Central memory CD8-positive, alpha-beta T cell (primary cell): ENCODE measurements at places on chromosomes 13 and 19.

GRCh38 chr13:37598597-37598996, at the start of gene POSTN:
TSS of gene POSTN (minus strand) at chr13:37598768. CDS start at chr13:37598726, 42 bp downstream.
- no peak within 1 kb of the TSS for H3K4me3 ChIP-seq
- no peaks in the 10 kb centered on the region for H3K36me3 ChIP-seq
- DNase-seq = no peak
- no peak within 1 kb of the TSS for H3K27ac ChIP-seq
- H3K4me1 ChIP-seq = no peaks in the 10 kb centered on the region

GRCh38 chr19:43478323-43478722, 12.9 kb upstream of the LYPD3 start:
- peaks cover 15% of the 10 kb centered on the region for H3K4me1 ChIP-seq
- H3K27ac ChIP-seq = peak overlapping the region; percentile 29
- DNase-seq = no peak
- no peaks in the 10 kb centered on the region for H3K27me3 ChIP-seq
- no peak overlapping the region for H3K4me3 ChIP-seq

DNA sequence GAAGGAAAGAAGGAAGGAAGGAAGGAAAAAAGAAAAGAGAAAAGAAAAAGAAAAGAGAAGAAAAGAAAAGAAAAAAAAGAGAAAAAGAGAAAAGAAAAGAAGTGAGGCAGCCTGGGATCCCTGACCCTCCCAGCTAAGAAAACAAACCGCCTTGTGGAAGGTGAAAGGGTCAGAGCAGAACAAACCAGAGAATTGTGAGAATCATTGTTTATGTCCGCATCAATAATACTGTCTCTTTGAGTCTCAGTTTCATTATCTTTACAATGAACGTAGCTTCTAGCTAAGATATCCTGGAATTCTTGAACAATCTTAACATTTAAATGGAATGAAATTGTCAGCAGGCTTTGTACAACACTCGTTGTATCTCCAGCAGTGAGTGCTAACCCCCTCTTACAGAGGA, 66.4 kb upstream of the SERP2 start:
- H3K27me3 ChIP-seq = peaks cover 27% of the 10 kb centered on the region
- DNase-seq = no peak
- no peak overlapping the region for H3K27ac ChIP-seq
- H3K4me3 ChIP-seq = no peak overlapping the region

DNA sequence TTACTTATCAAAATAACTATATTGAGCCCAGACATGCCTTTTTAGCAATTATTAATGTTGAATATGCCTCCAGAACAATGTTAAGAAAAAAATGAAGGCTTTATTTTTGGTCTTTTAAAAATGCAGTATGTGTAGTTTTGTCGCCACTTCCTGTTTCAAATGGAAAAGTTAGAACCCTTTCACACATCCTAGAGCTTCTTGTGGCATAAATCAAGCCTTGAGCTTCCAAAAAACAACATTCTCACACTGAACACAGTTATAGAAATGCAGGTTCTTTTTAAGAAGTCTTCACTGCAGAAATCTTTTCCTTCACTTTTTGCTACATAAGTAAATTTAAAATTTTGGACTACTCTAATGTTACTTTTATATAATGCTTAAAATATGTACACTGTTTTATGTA, 108.7 kb downstream of the ESD start:
- peaks cover 13% of the 10 kb centered on the region for H3K36me3 ChIP-seq
- no peak for DNase-seq
- no peak overlapping the region for H3K4me3 ChIP-seq
- no peaks in the 10 kb centered on the region for H3K27me3 ChIP-seq
- no peak overlapping the region for H3K27ac ChIP-seq

DNA sequence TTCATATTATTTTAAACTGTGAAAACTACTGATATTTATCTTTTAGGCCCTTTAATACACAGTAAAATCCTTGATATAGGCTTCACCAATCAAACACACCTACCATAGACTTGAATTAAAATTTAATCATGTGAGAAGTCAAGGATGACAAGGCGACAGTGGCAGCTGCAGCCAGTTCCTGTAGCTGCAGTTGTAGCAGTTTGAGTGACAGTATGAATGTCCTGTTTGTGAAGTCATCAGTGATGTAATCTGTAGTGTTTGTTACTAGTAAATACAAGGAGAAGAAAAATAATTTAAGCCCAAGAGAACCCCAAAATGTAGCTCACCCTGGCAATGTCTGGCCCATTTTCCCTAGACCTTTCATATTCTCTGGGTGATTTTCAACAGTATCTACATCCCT, 897.0 kb downstream of the SLITRK6 start:
- H3K27ac ChIP-seq = no peak overlapping the region
- no peaks in the 10 kb centered on the region for H3K4me1 ChIP-seq
- no peak overlapping the region for H3K4me3 ChIP-seq
- H3K36me3 ChIP-seq = peaks cover 1% of the 10 kb centered on the region

DNA sequence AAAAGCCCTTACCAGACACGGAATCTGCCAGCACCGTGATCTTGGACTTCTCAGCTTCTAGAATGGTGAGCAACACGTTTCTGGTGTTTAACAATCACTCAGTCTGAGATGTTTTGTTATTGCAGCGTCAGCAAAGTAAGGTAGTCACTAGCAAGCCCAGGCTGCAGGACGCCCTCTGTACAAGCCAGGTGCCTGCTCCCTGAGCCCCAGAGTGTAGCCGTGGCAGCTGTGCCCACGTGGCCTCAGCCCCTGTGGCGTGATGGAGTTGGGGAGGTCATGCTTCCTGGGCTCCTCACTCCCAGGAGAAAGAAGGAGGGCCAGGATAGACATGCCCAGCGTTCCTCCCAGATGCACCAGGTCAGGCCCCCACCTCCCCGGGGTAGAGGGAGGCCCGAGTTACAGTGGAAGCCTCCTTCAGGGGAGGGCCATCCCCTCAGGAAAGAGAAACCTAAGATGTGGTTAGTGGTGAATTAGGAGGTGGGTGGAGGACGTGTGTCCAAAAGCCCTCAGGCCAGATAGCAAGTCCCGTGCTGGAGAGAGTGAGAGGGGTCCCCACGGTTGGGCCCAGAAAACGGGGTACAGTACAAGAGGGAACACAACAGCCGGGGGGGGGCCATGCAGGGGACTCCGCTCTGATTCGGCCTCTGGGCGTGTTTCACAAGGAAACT, 169.6 kb upstream of the SOX1 start:
- H3K27ac ChIP-seq = no peak overlapping the region
- no peak overlapping the region for H3K4me3 ChIP-seq
- peaks cover 48% of the 10 kb centered on the region for H3K27me3 ChIP-seq

- peak overlapping the region; percentile 35 for H3K4me3 ChIP-seq
- H3K36me3 ChIP-seq = no peaks in the 10 kb centered on the region
- H3K27me3 ChIP-seq = peaks cover 17% of the 10 kb centered on the region
- peaks cover 18% of the 10 kb centered on the region for H3K4me1 ChIP-seq
- DNase-seq = no peak
Measured at GRCh38 chr13:31045286-31046081, 113.0 kb downstream of the TEX26 start.

DNA sequence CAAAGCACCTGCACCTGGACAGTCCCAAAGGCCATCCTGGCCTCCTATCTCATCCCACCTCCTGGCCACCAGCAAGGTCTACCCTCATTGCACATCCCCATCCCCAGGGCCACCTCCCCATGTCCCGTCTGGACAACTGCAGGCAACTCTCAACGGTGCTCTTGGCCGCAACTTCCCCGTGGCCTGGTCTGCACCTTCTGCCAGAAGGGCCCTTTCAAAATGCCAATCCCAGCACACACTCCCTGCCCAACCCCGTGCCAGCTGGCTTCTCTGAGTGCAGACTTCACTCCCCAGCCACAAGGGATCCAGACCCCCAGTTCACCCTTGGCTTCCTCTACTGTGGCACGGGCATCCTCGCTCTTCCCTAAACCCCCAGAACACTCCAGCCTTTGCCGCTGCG, 8.2 kb downstream of the PEPD start:
- H3K27ac ChIP-seq = no peak overlapping the region
- H3K36me3 ChIP-seq = peaks cover 4% of the 10 kb centered on the region
- no peak for DNase-seq

- DNase-seq = no peak
- H3K4me1 ChIP-seq = no peaks in the 10 kb centered on the region
- H3K27me3 ChIP-seq = no peaks in the 10 kb centered on the region
- no peak overlapping the region for H3K27ac ChIP-seq
- no peaks in the 10 kb centered on the region for H3K36me3 ChIP-seq
Measured at GRCh38 chr13:70905035-70905434, 796.8 kb upstream of the KLHL1 start.

GRCh38 chr19:4473011-4473762, 1.1 kb downstream of the HDGFL2 start:
- peaks cover 7% of the 10 kb centered on the region for H3K36me3 ChIP-seq
- peak overlapping the region; percentile 77 for H3K27ac ChIP-seq
- H3K4me3 ChIP-seq = no peak overlapping the region

- peaks cover 52% of the 10 kb centered on the region for H3K27me3 ChIP-seq
- peaks cover 2% of the 10 kb centered on the region for H3K36me3 ChIP-seq
- peaks cover 41% of the 10 kb centered on the region for H3K4me1 ChIP-seq
- H3K27ac ChIP-seq = no peak overlapping the region
- no peak overlapping the region for H3K4me3 ChIP-seq
- DNase-seq = peak; percentile 59
Measured at GRCh38 chr19:46265217-46265828, 31.5 kb upstream of the HIF3A start.

DNA sequence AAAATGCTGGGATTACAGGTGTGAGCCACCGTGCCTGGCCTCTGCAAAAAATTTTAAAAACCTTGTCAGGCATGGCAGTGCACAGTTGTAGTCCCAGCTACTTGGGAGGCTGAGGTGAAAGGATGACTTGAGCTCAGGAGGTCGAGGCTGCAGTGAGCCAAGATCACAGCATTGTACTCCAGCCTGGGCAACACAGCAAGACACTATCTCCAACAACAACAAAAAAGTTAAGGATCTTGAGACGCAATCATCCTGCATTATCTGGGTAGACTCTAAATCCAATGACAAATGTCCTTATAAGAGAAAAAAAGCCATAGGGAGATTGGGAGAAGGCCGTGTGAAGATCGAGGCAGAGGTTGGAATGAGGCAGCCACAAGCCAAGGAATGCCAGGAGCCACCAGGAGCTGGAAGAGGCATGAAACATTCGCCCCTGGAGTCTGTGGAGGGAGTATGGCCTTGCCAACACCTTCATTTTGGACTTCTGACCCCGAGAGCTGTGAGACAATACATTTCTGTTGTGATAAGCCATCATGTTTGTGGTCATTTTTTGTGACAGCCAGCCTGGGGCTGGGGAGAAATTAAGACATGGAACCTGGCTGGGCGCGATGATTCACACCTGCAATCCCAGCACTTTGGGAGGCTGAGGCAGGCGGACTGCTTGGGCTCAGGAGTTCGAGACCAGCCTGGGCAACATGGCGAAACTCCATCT, 5.1 kb upstream of the CA11 start:
- no peak overlapping the region for H3K4me3 ChIP-seq
- DNase-seq = no peak
- peaks cover 11% of the 10 kb centered on the region for H3K36me3 ChIP-seq
- H3K27me3 ChIP-seq = no peaks in the 10 kb centered on the region
- H3K4me1 ChIP-seq = peaks cover 28% of the 10 kb centered on the region

DNA sequence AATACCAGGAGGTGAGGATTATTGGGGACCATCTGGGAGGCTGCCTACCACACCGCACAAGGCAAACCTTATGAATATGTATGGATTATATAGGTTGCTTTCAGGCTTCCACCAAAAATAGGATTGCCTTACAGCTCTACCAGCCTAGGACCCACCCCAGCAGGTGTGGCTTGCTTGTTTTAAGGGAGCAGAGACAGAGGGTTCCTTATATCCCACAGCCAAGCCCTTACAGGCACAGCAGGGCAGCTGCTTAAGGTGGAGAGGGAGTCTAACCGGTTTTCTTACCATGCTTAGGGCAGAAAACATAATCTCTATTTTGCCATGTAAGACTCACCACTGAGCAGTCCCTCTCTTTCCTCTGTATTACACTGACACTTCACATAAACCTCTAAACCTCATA, 16.1 kb upstream of the TTYH1 start:
- no peak overlapping the region for H3K4me3 ChIP-seq
- peaks cover 2% of the 10 kb centered on the region for H3K36me3 ChIP-seq
- H3K4me1 ChIP-seq = no peaks in the 10 kb centered on the region
- no peak for DNase-seq
- H3K27me3 ChIP-seq = peaks cover 41% of the 10 kb centered on the region

DNA sequence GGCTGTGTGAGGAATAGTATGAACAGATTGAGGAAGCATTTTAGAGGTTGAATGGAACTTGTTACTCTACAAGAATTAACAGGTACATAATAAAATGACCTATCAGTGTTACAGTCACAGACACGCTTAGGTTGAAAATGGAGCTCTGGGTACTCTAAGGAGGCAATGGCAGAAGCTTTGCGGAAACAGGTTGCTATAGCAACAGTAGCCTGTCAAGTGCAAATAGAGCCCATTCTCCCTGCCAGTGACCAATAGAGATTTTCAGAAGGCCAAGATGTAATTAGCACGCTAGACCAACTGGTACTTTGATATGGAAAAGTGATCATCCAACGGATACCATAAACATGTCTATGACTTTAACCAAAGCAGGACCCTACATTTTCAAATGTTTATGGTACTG, 148.5 kb upstream of the FREM2 start:
- no peak for DNase-seq
- H3K27me3 ChIP-seq = no peaks in the 10 kb centered on the region
- no peak overlapping the region for H3K4me3 ChIP-seq
- H3K27ac ChIP-seq = no peak overlapping the region

DNA sequence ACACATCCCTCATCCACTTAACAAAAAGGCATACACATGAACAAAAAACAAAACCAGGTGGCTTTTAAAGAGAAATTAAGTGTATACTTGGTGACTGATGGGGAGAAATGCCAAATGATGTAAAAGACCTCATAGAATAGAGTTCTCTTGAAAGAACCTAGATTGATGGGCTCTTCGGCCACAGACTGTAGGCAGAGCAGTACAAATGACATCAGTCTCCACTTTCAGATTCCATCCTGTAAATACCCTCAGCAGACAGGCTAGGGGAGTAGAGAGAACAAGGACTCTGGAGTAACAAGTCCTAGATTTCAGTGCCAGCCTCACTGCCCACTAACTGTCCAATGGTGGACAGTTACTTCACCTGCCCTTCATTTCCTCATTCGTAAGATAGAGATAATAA, 203.8 kb downstream of the MZT1 start:
- peaks cover 1% of the 10 kb centered on the region for H3K36me3 ChIP-seq
- H3K4me3 ChIP-seq = no peak overlapping the region
- no peaks in the 10 kb centered on the region for H3K4me1 ChIP-seq
- no peak overlapping the region for H3K27ac ChIP-seq

GRCh38 chr13:76991432-76991795, 467 bp upstream of the CLN5 start:
- peaks cover 22% of the 10 kb centered on the region for H3K36me3 ChIP-seq
- peak overlapping the region; percentile 94 for H3K27ac ChIP-seq
- peaks cover 32% of the 10 kb centered on the region for H3K27me3 ChIP-seq
- DNase-seq = peak; percentile 88

- no peaks in the 10 kb centered on the region for H3K4me1 ChIP-seq
- DNase-seq = no peak
- no peak overlapping the region for H3K4me3 ChIP-seq
- peaks cover 5% of the 10 kb centered on the region for H3K36me3 ChIP-seq
- H3K27me3 ChIP-seq = peaks cover 12% of the 10 kb centered on the region
- no peak overlapping the region for H3K27ac ChIP-seq
Measured at GRCh38 chr19:2670217-2670616, 32.3 kb downstream of the GNG7 start.
